ENCODE measurements at places on chromosomes 4 and X.

DNA sequence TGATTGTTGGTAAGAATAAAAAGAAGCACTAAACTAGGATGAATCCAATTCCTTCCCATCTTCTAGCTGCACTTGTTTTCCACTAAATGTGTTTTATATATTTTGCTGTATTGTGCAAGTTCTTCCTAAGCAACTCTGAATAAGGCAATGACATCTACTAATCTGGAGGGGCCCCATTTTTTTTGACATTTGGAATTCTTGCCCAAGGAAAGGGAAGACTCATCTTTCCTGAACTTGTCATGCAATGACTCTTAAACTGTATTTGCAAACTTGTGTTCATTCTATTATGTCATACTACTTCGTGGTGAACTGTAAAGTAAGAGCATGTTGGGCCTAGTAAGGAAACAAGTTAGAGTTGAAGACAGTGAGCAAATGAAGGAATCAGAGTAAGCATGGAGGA lies 45.9 kb downstream of the FREM3 start:
- DNase-seq = no peak

DNA sequence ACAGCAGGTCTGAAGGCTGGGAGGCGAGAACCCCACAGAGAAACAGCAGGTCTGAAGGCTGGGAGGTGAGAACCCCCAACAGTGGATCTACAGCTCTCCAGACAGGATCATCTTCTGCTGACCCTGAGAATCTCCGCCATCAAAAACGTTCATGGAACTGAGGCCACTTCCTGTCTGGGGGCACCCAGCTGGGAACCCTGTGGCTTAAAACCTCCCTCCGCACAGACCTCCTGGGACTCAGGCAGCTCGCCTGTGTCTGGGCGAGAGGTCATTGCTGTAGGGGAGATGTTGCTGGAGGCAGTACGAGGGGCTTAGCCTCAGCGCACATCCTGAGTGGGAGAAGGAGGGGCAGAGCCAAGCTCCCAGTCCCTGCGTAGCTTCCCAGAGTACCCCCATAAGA lies 15.1 kb upstream of the CLDN24 start:
- DNase-seq = no peak

GRCh38 chr4:70842761-70843435 lies 3.2 kb upstream of the GRSF1 start:
- DNase-seq = no peak

DNA sequence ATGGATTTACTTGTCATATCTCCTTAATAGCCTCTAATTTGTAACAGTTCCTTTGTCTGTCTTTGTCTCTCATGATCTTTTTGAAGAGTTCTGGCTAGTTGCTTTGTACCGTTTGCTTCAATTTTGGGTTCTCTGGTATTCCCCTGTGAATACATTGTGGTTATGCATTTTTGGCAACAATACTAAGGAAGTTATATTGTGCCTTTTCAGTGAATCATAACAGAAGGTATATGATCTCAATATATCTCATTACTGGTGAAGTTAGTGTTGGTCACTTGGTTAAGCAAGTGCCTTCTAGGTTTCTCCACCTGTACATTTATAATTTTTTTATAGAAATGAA lies 48.6 kb downstream of the DCLK2 start:
- no peak for DNase-seq

DNA sequence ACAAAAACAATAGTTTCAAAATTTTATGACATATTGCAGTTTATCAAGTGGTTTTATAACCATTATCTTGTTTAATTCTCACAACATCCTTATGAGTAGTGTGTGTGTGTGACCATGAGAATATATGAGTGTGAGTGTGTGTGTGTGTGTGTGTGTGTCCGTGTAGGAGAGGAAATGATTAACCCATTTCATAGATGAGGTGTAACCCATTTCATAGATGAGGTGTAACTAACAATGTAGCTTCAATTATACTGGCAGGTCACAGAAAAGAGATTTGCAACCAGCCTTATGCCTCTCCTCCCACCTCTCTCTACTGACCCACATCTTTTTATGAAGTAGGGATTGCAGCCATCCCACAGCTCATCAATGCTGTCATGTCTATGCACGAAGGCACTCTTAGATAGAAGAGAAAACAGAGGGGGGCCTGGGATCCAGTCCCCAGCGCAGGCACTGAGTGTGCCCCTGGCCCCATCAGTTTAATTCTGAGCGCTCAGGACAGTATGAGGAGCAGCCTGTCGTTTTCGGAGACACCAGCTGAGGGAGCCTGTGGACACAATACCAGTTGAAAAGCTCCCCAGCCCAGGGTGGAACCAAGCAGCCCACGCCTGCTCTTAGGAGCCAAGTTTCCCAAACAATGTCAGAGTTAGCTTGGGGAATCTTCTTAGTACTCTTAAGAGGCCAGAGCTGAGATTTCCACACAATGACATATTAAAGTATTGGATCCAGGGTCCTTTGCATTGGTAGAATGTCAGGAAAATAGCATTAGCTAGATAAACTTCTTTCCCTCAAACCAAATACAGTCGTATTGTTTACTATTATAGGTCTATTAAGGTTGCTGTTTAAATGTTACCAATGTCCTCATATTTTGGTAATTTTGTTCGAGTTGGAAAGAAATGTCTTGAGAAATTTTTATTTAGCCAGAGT lies 88.6 kb downstream of the PALLD start:
- no peak for DNase-seq

All from stimulated activated CD8-positive, alpha-beta memory T cell treated with anti-CD3 and anti-CD28 coated beads, Interleukin-2, amount 100 ng/mL, for 1 hour (primary cell).